DMS 273 treated with DMSO at 0.1 percent for 48 hours (cell line): ENCODE measurements at places on chromosomes 7 and 10.
A peak's percentile ranks its signal among the peaks of the same experiment; 100 is the strongest.

- DNase-seq, result no peak
These were observed 180.0 kb upstream of the BMPER start for GRCh38 chr7:33725111-33726025.

- no peak for DNase-seq
These were observed 446.9 kb downstream of the KIF20B start for GRCh38 chr10:90148116-90148855.

DNA sequence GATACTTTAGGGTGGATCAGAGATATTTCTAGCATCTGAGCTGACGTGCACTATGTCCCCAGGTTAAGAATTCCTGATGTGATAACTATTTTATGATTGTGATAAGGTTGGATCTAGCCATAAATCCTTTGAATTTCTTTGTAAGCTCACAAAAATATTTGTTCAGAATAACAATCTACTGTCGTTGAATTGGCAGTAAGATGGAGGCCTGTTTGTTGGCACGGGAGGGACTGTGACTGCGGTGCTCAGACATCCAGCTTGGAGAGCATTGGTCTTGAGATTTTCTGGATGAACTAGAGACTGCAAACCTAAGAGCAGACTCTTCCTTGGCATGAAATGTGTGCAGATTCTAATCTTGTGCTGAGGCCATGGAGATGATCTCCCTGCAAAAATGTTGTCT, 131.1 kb downstream of the LRRC4 start:
- no peak for DNase-seq

- no peak for DNase-seq
These were observed 97.2 kb downstream of the KMT2C start for GRCh38 chr7:152338561-152338960.

DNA sequence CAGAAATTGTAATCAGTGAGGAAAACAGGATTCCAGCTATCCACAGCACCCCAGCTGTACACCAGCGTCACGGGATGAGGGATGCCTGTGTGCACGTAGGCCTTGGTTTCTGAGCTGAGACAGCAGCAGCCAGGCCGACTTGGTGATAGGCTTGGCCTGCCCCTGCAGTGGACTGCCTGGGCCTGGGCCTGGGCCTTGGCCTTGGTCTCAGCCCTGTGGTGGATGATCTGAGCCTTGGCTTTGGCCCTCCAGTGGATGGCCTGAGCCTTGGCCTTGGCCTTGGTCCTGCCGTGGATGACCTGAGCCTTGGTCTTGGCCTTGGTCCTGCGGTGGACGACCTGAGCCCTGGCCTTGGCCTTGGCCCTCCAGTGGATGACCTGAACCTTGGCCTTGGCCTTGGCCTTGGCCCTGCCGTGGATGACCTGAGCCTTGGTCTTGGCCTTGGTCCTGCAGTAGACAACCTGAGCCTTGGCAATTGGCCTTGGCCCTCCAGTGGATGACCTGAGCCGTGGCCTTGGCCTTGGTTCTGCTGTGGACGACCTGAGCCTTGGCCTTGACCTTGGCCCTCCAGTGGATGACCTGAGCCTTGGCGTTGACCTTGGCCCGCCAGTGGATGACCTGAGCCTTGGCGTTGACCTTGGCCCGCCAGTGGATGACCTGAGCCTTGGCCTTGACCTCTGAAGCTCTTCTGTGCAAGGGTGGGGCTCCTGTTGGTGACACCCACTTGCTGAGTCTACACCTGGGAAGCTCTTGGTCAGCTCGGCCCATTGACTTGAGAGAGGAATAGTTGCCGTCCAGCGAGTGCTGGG, 93.8 kb downstream of the CUX1 start:
- DNase-seq, result no peak

DNA sequence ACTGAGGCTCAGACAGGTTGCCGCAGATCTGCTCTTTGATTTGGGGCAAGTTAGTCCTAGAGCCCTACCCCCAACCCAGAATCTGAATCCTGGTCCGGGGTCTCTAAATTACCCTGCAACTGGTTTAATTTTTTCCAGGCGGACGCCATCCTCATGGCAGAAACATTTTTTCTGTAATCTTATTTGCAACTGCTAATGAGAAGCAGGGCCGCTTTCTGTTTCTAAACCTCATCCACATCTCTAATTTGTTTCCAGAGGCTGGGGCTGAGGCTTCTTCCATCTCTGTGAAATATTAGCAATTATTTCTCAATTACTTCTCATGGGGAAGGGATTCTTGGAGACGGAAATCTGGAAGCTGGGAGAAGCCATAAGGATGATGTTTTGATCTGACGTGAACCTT, 261.6 kb downstream of the RPS24 start:
- no peak for DNase-seq

GRCh38 chr10:1774796-1775195, 37.5 kb upstream of the ADARB2 start:
- no peak for DNase-seq

- DNase-seq, result no peak
These were observed 6.7 kb downstream of the ZNF713 start for GRCh38 chr7:55893940-55894339.

- DNase-seq, result no peak
These were observed 18.9 kb downstream of the ZNF680 start for GRCh38 chr7:64544010-64544409.

DNA sequence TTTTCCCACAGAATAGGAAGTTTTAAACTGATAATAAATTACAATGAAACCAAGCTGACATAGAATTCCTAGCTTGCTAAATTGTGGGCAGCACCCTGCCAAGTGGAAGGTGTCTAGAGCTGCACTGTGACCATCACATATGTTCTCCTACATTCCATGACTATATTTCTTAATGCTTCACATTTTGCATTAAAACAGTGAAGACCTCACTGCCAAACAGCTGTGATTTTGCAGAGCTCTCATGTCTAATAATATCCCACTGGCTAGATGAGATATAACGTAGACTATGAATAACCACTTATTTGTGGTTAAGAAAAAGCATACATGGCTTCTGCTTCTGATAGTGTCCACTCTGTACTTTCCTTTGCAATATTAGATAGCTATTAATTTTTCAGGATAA, 228.3 kb upstream of the TEX47 start:
- no peak for DNase-seq

DNA sequence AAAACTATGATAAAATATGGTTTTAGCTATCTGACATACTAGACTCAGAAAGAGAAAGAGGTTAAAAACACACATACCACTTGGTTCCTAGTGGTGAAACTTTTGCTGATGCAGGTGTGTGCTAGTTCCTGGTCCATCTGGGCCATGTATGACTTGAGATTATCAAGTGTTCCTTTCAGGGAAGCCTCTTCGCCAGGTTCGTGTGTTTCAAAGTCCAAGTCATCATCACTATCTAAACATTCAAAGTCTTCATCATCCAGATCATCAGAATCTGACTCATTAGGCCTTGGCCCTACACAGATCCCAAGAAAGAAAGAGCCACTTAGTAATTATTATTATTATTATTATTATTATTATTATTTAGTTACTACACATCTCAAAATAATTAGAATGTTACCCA, 26.4 kb downstream of the NUDT13 start:
- DNase-seq, result no peak

- DNase-seq, result peak; percentile 15
These were observed 155.5 kb downstream of the COBL start for GRCh38 chr7:51160990-51161615.

DNA sequence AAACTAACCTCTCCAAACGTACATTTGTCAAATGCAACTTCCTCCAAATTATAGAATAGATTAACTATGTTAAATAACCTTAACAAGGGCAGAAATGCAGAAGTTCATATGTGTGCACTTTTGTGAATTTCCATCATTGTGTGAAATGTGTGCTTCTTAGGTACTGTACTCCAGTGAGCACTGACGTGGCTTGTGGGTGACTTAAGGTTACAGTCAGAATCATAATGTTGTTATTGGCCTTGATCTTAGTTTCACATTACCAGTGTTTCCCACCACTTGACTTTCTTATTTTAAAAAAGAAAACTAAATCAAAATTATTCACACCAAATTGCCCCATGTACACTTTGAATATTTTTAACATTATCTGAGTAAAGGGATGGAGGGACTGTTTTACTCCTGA, 155.1 kb upstream of the FZD8 start:
- DNase-seq, result no peak

- DNase-seq, result peak; percentile 73
These were observed 102.5 kb downstream of the PCLO start for GRCh38 chr7:83060218-83060617.

DNA sequence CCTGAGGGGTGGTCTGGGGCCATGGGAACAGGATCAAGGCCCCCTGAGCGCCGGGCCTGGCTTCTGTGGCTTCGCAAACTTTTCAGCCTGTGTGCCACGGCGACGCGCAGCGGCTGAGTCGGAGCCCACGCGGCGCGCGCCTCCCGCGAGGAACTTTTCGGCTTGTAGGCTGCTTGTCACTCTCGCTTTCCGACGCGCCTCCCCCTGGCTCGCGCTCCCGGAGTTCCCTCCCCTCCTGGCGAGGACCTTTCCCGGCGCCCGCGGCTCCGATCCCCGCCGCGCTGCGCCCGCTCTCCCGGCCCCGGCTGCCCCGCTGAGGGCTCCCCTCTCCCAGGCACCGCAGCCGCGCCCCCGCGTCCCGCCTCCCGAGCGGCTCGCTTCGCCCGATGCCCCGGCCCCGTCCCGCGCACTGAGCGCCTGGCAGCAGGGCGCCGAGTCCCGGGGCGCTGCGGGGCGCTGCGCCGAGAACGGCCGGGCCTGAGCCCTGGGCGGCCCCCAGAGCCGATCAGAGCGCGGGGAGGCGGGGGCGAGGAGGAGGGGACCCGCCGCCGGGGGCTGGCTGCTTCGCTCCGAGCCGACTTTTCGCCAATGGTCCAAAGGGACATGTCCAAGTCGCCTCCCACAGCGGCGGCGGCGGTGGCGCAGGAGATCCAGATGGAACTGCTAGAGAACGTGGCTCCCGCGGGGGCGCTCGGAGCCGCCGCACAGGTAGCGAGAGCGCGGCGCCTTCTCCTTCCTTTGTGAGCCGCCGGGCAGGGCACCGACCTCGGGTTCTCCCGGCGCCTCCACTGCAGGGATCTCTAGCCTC, at the start of gene CACNB2:
Gene CACNB2, plus strand, starts transcription at position 276 of the 808 bp plus-strand sequence.
- DNase-seq, result no peak

DNA sequence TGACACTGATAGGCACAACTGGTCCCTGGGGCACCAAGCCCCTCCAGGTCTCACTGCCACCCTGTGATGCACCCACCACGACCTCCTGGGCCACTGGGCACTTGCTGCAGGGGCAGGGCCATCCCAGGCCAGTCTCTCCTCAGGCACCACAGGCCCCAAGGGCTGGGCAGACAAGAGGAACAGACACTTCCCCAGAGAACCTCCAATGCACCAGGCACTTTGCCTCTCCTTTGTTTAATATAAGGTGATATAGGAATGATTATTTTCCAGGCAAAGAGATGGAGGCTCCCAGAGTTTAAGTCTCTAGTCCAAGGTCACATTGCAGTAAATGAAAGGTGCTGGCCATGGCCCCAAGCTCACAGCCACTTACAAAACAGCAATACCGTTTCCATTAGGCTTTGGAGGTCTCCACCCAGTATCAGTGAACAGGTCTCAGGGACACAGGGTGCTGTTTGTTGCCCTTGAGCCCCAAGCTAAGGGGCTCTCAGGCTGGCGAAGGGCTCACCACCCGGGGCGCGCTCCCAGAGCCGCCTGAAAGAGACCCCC, 4.5 kb downstream of the DEPP1 start:
- DNase-seq, result no peak

DNA sequence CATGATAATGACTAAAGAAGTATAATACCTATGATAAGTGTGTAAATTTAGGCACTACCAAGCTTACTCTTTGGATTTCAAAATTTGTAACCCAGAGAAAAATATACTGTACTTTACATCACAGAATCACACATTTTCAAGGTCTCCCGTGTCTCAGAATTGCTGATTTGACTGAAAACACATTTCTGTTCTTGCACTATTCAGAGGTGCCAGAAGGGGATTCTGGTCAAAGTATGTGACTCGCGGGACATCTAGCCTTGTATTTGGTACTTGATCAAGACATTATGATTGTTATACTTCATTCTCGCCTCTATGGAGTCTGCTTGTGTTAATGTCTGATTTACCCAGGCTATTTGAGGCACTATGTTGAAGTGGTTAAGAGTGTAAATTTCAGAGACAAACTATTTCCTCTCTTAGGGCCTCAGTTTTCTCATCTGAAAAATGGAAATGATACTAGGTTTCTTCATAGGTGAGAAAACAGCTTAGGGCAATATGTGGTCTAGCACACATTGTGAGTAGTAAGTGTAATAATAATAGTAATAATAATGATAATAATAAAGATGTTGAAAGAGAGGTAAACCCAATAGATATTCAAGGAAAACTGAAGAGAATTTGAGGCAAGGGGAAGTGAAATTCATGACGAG, 320.4 kb downstream of the RNLS start:
- no peak for DNase-seq

DNA sequence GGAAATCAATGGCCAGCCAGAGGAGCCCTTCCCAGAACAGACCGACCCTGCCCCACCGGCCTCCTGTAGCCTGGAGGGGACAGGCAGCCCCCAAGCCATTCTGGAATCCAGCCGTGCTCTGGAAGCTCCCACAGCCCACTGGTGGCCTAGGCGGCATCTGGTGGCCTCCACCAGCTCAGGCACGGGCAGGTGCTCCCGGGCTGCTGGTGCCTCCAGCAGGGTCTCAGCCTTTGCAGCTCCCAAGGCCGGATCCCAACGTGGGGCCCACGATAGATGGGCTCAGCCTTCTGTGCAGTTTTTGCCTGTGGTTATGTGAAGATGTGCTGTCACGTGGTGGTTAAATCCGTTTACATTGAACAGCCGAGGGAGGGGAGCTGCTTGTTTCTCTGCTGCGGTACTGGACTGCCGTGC, 44.4 kb downstream of the JAKMIP3 start:
- no peak for DNase-seq

DNA sequence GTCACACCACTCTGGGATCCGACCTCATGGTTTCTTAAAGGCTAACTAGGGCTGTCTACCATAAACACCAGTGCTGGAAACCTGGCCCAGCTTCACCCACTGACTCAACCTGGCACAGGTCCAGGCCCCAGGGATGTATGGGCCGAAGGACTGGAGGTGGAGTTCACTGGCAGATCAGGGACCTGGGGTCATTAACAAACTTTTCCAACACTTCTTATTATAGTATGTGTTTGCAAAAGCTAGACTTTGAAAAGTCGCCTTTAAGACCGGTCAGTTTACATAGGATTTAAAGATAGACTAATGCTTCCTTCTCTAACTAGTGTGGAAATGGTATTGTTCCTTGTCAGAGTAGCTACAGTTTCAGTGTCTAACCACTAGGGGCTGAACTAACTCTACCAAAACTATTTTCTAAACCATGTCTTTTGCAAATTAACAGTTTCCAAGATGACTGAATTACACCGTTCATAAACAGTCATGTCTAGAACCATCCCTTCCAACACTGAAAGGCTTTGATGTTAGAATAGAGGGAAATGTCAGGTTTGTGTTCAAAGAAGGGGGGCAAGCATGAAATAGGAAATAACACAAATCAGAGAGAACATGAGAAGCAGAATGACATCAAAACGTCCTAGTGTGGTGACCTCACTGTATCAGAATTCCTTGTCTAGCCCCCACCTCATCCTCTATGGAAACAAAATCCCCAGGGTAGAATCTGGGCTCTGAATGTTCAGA, 29.7 kb downstream of the STN1 start:
- DNase-seq, result peak; percentile 41

GRCh38 chr10:130301021-130301892, 165.1 kb downstream of the GLRX3 start:
- no peak for DNase-seq

GRCh38 chr10:33547976-33548375, 213.5 kb upstream of the NRP1 start:
- DNase-seq, result no peak

GRCh38 chr10:132408823-132409666, 12.0 kb downstream of the PWWP2B start:
- DNase-seq, result no peak
